ENCODE measurements at places on chromosomes 12 and 14.
A peak's percentile ranks its signal among the peaks of the same experiment; 100 is the strongest.

- peak; percentile 29 for DNase-seq
Measured at GRCh38 chr14:76644855-76645518, 116.3 kb upstream of the VASH1 start.

DNA sequence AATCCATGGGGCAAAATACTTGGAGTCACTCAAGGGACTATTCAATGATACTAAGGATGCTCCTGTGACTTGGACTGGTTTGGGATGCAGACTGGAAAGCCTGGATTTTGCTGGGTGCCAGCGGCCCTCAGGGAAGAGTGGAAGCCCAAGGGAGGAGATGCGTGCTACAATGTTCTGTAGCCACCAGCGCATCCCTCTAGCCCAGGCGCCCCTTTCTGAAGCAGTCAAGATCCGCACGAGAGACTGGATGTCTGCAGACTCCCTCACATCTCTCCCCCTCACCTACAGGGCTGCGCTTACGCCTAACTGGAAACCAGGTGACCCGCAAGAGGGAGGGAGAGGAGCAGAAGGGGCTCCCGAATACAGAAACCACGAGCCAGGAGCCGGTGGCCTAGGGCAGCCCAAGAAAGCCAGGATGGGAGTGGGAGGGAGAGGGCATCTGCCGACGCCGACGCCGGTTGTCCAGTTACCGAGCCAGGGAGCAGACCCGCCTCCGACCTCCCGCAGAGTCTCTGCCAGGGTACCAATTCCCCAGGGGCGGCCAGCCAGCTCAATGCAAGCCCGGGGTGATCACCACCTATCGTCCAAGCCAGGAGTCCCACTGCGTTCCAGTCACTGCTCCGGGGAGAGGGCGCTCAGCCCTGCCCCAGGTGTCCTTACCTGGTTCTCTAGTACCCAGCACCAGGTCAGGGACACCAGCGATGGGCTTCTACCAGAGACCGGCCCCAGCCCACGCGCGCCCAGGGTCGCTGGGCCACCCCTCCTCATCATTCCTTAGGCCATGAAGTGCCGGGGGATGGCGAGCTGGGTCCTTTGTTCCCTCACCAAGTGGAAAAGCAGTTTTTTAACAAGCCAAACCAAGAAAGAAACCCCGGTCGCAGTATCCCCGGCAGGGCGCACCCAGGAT, 1.2 kb downstream of the NTN4 start:
- no peak for DNase-seq

DNA sequence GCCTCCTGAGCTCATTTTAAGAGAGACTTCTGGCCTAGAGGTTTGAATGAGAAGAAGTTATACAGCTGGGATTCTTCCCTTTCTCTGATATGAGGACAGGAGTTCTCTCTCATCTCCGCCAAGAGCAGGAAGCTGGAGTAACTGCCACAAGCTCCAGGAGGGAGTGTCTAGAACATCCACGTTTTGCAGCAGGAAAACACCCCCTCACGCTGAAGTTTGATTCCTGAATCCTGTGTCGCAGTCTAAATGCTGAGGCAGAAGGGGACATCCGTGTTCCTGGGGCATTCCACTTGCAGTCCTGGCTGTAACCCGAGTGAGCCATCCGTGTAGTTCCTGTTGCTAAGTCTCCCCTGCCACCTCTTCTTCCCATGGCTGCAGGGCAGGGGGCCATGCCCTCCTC, 38.3 kb downstream of the NTF3 start:
- DNase-seq: no peak

- DNase-seq: no peak
Measured at GRCh38 chr14:67447033-67447381, 35.0 kb upstream of the PLEK2 start.

GRCh38 chr12:130715998-130716968, at the start of gene RIMBP2:
TSS of gene RIMBP2 (minus strand) at chr12:130716299. CDS start at chr12:130479013, 237,286 bp downstream.
- DNase-seq: no peak

DNA sequence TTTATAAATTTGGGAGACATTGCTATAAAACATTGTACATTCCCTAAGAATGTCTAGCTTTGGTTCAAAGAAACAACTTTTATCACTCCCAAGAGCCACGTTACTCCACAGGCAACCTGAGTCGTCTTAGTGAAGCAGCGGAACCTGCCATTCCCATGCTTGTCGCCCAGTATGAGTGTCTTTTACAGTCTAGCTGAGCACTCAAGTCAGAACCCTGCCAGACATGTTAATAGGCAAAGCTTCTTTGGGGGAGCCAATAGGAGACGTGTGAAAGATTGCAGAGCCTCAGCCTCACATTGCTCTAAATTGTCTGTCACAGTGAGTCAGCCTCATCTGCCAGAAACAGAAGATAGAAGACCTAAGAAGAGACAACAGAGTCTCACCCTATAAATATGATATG, 541.6 kb upstream of the FLRT2 start:
- no peak for DNase-seq

DNA sequence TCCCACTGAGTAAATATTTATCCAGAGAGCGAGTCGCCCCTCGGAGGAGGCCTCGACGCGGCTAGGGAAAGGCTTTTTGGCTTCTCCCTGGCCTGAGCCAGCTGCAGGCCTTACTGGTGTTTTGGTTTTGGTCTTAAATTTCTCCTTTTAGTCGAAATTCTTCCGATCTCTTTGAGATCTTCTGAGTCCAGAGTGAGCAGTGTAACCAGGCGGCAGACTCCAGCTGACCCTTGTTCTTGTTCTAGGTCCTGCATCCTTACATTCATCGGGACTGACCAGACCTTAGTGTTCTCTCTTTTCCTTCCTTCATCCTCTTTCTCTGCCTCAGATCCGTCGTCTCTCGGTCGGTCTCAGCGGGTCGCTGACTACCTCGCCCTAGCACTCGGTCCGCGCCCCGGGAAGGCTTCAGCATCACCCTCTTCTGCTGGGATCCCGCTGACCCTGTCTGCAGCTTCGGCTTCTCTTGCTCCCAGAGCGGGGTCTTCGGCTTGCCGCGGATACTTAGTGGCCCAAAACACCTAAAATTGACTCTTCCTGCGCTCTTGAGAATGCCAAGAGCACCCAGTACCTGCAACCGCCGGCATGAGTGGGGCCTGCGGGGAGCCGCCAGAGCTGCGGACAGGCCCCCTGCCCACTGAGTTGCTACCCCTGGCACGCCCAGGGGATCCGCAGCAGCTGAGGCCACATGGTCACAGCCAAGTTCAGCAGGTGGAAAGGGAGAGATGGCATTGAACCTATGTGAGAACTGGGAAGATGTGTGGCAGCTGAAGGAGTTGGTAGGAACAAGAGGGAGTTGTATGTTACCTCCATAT, 2.4 kb upstream of the PAX9 start:
- no peak for DNase-seq

- no peak for DNase-seq
Measured at GRCh38 chr14:70213721-70214282, 25.1 kb upstream of the SLC8A3 start.

GRCh38 chr14:85444635-85445034, 85.3 kb upstream of the FLRT2 start:
- no peak for DNase-seq

Measured in NCI-H446 (cell line).